ENCODE measurements at places on chromosomes 4 and X.

DNA sequence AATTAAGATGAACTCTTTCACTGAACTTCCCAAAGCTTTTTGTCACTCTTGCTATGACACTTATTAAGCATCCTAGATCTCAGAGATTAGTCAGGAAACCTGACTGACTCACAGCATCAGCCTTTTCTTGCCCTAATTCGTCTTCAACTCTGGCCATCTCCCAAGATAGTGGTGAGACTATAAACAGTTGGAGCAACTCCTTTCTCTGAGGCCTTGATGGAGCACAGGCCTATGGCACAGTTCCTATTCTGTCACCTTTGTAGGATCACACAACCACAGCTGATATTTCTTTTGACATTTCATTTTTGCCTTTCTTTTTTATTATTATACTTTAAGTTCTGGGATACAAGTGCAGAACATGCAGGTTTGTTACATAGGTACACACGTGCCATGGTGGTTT lies 217.6 kb downstream of the PRR32 start:
- DNase-seq: no peak

- DNase-seq: no peak
Measured at GRCh38 chrX:135354288-135354687, 45.0 kb downstream of the ETDC start.

- DNase-seq: no peak
Measured at GRCh38 chr4:58451707-58452106, 1341.5 kb upstream of the IGFBP7 start.

GRCh38 chrX:57406149-57406548 lies 119.6 kb downstream of the FAAH2 start:
- DNase-seq: no peak

DNA sequence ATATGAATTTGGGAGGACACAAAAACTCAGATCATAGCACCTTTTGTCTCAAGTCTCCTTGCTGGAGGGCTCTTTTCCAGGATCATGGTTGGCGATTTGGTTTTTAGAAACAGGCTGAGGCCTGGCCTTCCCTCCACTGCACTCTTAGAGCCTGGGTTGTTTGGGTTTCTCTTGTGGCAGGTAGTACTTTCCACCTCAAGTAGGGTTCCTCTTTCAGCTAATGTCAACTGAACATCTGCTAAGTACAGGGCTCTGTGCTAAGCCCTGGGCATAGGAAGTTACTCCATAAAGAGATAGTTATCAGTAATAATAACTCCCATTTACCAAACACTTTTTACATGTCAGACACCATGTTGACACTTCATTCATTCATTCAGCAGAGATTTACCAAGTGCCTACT lies 28.2 kb upstream of the APLN start:
- no peak for DNase-seq

GRCh38 chr4:70903291-70903603 lies 1.1 kb downstream of the MOB1B start:
- DNase-seq: no peak

DNA sequence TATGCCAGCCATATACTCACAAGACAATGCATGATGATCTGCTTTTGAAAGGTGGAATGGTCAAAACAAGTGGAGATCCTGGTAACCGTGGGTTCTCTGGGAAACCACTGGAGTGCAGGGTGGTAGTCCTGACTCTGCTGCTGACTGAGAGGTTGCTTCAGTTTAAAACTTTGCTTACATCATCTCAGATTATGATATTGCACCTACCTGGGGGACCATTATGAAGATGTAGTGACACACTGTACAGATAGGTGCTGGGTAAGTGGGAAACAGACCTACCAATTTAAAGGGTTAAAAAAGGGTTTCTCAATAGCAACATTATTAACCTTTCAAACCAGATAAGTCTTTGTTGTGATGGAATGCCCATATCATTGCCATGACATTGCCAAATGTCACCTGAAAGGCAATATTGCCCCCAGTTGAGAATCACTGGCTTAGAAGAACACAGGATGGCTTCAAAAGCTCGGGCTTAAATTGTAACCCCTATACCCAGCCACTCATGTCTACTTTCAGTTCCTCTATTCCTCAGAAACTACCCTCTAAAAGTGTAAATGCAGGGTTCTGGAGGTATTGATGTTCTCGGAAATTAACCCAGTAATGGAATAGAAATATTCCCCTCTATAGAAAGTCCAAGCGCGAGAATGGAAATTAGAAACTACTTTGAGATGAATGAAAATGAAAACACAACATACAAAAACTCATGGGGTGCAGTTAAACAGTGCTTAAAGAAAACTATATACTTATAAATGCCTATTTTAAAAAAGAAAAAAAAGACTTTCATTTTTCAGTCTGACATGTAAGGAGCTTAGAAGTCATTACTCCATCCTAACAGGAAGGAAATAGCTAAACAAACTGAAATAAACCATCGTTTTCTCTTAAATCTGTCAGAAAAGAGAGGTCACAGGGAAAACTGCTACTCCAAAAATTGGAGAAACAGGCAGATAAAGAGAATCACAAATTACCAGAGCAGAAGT lies 65.8 kb downstream of the ARHGEF6 start:
- DNase-seq: no peak

- no peak for DNase-seq
Measured at GRCh38 chr4:79645942-79646341, 237.9 kb upstream of the GK2 start.
